ENCODE measurements at places on chromosomes 7 and 10.

DNA sequence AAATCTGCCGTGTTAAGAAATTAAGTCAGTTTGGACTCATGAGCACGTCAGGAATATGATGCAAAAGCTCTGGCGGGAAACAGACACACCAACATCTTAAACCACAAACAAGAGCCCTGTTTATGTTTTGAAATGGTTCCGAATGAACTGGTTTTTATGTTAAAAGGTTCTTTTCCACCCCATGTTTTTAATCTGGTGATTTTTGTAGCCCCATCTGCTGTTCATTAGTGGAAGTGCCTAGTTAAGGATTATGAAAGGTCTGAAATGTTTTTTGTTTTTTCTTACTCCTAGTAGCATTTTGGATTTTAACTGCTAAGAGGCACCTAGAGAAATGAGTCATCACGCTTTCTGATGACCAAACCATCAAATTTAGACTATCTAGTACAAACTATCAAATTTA is 404.1 kb upstream of the MKI67 start:
- DNase-seq: no peak

GRCh38 chr7:132311733-132312132 is 264.5 kb downstream of the PLXNA4 start:
- DNase-seq: no peak

DNA sequence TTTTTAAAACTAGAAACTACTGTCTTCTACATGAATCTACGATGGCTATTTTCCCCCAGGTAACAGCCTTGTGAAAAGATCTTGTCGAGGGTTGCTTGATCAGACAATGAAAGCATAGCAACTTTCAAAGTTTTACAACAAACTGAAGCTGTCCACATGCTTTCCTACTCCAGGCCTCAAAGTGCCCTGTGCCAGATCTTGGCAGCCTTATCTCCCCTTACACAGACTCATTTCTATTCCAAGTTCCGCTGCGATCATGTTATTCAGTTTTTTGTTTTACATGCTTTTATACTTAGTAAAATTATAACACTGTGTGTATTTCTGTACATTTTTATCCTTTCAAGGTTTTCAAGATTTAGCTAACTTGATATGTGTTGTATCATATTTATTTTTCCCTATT is 661.7 kb upstream of the SORCS1 start:
- DNase-seq: no peak

DNA sequence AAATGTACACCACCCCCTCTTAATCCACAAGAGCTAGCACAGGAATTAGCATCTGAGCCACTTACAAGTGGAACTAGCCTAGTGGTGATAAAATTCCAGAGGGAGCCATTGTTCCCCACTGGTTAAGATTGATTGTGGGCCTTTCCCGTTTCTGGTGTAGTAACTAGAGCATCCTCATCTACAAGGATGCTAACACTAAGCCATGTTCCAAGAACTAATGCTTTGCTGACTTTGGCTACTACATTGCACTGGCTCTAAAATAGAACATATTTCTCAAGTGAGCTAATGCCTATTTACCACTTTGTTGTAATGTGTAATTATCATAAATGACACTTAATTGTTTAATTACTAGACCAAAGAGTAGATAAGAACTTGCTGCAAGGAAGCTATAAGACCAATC is 143.7 kb downstream of the FZD1 start:
- no peak for DNase-seq

DNA sequence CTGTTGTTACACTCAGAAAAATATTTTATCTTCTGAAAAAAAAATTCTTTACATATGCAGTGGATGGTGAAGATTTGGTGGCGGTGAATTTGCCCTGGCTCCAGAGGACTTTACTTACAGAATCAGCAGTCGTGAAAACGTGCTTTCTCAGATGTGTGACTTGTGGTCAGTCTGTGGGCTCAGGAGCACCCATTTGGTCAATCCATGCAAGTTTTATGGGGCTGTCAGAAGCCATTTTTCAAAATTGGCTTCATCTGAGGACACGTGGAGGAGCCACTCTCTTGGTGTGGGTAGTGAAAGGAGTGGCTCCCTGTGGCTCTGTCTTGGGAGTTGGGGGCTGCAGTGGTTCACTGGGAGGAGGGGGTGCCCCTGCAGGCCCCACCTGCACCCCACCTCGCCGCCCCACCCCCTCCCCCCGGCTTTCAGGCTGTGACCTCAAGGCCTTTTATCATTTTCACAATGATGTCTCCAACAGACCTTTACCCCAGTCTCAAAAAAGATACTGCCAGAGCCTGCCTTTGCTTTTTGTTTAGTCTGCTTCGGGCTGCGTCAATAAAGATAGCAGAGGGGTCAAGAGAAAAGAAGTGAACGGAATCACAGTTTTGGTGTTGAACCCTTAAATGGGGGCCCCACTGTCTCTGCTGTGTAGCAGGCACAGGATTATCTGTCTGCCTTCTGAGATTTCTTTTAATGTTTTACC is 137.4 kb downstream of the MGMT start:
- DNase-seq: no peak

- no peak for DNase-seq
These were observed 347.7 kb downstream of the GLRX3 start for GRCh38 chr10:130483691-130484467.

- peak; percentile 86 for DNase-seq
These were observed at the start of gene ARHGAP19 for GRCh38 chr10:97292097-97292861. ARHGAP19 (minus strand) TSS chr10:97292637; CDS start chr10:97292627, 10 bp downstream.

- no peak for DNase-seq
These were observed 16.7 kb upstream of the NPFFR1 start for GRCh38 chr10:70300461-70300860.

GRCh38 chr7:158414486-158414961 is 173.1 kb downstream of the PTPRN2 start:
- no peak for DNase-seq

DNA sequence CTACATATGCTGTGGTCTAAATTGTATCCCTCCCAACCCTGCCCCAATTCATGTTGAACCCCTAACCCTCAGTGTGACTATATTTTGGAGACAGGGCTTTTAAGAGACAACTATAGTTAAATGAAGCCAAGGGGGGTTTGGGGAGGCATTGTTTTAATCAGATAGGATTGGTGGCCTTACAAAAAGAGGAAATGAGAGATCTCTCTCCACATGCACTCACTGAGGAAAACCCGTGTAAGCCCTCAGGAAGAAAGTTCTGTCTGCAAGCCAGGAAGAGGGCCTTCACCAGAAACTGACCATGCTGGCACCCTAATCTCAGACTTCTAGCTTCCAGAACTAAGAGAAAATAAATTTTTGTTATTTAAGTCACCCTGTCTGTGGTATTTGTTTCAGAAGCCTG is 276.7 kb downstream of the KIF20B start:
- no peak for DNase-seq

DNA sequence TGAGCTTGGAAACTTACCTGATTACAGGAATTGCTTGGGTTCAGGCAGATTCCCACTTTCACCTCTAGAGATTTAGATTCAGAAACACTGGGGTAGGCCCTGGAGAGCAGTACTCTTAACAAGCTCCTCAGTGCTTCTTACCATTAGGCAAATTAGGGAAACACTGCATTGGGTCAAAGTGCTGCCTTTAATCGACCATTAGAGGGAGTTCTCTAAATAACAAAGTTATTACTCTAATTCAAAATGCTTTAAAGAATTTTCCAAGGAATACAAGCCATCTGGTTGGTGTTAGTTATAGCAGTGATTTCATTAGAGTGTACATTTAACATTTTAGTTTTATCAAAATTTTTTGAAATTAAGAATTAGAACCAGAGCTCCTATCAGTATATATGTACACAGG is 324.5 kb downstream of the GFRA1 start:
- DNase-seq: no peak
